ENCODE measurements at places on chromosomes 7 and 10.

GRCh38 chr10:102616066-102616770 lies 28.1 kb upstream of the TRIM8 start:
- DNase-seq, result peak; percentile 90

GRCh38 chr7:44116087-44116788 lies 7.1 kb downstream of the POLD2 start:
- no peak for DNase-seq

DNA sequence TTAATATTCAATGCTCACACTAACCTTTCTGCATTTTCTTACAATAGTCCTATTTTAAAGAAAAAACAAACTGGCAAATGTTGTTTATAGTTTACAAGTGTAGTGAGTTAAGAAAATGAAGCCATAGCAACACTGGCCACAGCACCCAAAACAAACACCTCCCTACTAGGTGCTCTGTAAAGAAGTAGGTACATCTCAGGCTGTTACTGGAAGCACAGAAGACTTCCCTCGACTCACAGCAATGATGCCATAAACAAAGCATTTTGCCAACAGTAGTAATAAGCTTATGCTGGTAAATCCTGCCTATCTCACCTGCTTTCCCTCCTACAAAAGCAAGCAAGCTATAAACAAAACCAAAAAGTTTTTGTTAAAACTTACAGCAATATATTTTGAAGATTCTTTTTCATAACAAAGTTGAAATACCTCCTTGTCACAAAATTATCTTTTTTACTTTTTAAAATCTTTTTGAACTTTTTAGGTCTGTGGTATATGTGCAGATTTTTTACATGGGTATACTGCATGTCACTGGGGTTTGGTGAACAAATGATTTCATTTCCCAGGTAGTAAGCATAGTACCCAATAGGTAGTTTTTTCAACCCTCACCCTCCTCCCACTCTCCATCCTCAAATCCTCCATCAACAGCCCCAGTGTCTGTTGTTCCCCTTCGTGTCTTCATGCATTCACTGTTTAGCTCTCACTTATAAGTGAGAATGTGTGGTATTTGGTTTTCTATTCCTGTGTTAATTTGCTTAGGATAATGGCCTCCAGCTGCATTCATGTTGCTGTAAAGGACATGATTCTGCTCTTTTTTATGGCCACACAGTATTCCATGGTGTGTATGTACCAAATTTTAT lies 28.4 kb downstream of the COA1 start:
- no peak for DNase-seq

DNA sequence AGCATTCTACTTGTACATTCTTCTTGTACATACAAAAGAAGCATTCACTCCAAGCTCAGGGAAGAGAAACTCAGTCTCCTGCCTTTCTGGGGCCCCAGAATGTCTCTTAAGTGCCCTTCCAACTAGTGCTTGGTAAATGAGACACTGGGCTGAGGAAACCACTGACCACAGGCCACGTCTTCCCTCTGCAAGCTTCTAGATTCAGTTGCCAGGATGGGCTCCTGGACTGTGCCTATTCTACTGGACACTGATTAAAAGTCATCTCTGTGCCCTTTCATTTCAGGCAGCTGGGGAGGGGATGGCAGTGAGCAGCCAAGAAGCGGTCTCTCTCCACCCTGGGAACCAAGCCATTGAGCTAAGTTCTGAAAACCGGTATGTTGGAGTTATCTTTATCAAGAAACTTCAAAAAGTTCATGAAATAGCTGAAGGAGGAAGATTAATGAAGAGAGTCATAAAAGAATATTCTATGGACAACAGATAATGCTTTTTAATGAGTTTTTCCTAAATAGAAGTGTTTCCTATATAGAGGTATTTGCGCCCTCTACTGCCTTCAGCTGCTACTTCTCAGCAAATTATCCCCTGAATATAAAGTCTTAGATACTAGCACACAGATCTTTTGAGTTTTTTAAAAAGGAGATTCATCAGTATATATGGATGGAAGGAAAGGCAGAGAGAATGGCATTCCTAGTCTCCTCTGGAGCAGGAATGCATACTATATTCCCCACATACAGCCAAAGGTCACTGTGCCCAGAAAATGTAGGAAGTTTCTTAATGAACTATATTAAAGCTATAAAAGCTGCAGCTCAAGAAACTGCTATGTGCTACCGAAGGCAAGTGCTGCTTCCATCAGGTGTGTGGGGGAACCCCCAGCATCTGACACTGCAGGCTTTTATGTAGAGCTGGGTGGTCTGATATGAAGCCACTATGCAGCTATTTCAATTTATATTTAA lies 8.4 kb upstream of the IFIT1B start:
- DNase-seq, result peak; percentile 81

- peak; percentile 30 for DNase-seq
Measured at GRCh38 chr7:130387628-130388403, 7.5 kb downstream of the CPA1 start.

DNA sequence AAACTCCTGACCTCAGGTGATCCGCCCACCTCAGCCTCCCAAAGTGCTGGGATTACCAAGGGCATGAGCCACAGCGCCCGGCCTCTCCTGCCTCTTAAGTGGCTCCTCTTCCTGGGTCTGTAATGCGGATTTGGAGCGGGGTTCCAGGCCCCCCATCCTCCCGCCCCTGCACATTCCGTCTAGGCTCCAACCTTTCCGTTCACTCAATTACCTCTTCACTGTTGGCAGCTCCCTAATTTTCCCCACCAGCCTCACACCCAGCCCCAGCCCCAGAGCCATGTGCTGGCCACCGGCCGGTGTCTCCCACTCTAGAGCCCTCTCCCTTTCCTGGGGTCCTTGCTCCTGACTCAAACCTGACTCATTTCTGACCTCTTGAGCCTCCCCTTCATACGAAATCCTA lies 16.6 kb downstream of the ASB13 start:
- DNase-seq, result no peak

DNA sequence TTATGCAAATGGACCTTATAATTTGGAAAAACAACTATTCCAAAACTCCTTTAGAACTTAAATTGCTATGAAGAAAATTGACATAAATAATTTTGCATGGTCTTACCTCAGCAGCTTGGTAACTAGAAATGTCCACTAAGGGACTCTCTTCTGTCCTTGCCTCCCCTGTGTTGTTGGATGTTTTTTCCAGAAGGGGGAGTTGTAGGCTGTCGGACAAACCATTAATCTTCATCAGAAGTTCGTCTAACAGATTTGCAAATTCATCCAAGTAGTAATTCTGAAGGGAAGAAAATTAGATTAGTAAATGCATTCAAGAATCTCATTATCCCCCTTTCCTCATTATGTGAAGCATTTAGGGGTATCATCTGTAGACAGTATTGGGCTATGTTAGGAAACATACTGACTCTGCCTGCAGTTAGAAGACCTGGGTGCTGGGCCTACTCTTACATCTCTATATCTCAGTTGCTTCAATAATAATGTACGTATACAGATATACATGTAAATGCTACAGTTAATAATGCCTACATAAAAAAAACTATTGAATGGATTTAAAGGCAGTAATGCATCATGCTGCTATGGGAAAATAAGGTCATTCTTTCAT lies 155.6 kb downstream of the PKD1L1 start:
- DNase-seq, result no peak

DNA sequence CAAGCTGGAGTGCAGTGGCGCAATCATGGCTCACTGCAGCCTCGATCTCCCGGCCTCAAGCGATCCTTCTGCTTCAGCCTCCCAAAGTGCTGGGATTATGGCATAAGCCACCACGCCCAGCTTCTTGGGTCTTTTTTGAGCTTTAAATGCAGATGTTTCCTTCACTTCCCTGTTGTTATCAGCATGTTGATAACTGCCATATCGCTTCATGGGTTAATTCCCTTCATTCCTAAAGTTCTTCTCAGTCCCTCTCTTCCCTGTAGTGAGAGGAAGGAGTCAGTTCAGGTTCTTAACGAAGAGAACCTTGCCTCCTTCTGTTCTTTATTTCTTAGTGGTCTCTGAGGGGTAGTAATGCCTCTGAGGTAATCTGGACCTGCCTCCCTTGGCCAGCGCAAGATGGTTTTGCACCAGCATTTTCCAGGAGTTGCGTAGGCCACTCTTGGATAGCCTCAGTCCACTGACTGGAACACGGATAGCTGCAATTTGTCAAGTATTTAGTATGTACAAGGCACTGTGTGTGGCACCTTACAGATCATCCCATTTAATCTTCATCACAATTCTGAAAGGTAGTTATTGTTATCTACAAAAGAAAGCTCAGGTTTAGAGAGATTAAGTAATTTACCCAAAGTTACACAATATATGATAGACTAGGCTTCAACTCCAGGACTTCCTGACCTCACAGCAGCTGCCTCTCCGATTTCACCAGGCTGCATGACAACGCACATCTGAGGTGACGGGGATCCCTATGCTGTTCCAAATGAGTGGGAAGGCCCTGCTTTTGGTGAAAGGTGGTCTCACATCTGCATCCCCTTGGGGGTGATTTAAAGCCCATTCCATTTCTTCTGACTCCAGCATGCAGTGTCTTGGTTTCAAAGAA lies 60.5 kb downstream of the GATA3 start:
- DNase-seq, result no peak

DNA sequence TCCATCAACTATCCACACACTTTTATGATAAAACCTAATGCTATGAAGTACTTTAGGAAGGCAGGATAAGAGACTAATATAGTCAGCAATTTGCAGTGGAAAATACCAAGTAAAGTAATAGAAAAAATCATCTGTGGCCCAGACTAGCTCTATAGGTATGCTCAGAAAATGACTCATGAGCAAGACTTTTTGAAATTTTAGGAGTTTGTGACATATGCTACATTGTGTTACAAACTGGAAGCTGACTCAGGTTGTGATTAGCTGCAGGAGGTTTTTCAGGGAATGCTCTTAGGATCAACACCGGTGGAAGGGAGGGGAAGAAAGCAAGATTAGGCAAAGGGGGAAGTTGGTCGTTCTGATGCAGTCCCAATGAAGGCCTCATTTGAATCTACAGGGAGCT lies 56.1 kb downstream of the FEZF1 start:
- no peak for DNase-seq

- no peak for DNase-seq
Measured at GRCh38 chr7:108327353-108327752, 128.9 kb downstream of the NRCAM start.

GRCh38 chr7:95395755-95396135 lies 430 bp downstream of the PON3 start:
- DNase-seq, result no peak

GRCh38 chr10:119655566-119656001 lies 4.4 kb downstream of the BAG3 start:
- no peak for DNase-seq

- peak; percentile 60 for DNase-seq
Measured at GRCh38 chr10:122249991-122250750, 20.9 kb upstream of the BTBD16 start.

- no peak for DNase-seq
Measured at GRCh38 chr10:84306751-84307384, 21.5 kb upstream of the CCSER2 start.

GRCh38 chr10:45427970-45428366 lies 54.0 kb downstream of the ALOX5 start:
- DNase-seq, result no peak

- no peak for DNase-seq
Measured at GRCh38 chr7:85191383-85191782, 4.5 kb upstream of the SEMA3D start.

DNA sequence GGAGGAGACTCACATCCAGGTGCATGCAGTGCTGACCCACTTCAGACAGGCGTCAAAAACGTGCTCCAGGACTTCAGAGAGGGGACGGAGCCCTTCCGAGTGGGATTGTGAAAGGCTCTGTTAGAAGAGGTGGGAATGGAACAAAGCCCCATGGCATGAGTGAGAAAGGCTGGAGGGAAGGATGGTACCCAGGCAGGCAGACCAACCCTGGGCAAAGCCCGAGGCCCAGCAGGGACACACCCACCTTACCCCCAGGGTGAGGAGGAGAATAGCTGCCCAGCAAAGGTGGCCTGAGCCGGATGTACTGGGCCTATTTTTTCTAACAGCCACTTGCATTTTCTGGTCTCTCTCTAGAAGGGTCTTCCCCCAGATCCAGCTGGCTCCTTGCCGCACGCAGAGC lies 14.8 kb downstream of the CHAT start:
- DNase-seq, result no peak

DNA sequence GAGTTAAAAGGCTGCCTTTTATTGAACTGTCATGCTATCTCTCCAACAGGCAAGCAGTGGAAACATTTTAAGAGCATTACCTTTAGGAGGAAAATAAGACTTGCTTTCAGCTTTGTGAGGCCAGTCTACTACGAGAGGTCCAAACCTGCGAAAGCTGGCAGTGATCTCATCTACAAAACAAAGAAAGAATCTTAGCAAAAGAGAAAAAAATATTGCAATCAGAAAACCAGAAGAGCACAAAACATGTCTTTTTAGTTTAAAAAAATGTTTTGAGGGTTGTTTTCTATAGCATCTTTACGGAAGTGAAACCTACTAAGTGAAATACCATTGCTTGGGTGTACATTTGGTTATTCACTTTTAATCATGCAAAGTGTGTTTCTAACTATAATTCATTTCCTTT lies 147.9 kb downstream of the CPEB3 start:
- DNase-seq, result peak; percentile 28

DNA sequence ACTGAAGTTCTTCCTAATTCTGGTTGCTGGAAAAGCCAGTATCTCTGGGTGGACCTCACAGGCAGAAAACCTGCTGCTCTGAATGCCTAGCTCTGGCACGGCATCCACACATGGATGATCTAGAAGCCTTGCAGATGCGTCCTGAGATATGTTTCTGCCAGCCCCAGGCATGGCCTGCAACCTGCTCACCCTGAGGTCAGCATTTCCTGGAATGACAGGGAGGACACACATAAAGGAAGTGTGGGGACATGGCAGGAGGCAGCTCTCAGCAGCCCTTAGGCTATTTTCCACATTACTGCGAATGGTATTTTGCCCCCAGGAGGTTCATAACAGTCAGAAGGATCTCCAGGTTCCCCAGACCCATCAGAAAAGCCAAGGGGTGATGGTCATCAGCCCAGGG lies 23.2 kb downstream of the PLXNA4 start:
- DNase-seq, result no peak

DNA sequence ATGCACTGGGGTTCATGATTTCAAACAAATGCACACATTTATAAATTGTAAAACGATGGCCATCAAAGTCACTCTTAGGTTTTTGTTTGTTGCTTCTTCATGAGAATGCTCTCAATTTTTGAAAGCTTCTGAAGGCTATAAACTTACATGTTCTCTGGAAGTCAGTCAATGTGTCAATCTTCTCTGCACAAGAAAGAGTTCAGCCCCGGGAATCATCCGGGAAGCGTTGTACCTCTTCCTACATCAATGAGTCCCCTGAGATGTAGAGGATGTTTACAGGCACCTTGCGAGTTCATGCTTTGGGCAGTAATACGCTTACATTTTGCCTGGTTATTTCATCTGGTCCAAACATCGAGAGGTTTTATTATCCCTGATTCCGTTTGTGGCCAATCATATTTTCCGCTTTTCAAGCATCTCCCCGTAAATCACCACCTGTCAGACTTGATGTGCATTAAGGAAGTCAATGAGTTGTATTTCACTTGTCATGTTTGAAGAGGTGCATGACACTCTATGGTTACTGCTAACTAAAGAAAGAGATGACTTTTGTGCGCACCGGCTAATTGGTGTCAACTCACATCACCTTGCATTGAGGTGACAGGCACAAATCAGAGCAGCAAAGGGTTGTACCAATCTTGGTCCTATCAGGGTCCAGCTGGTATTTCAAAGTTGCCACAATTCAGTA lies 750.7 kb downstream of the SORCS3 start:
- DNase-seq, result no peak
